ENCODE measurements at places on chromosomes 2 and 18. TPM values are rescaled to one million over a fixed set of nuclear protein-coding genes. Genes with fewer than 3 reads are reported as not detected.

Gene UGT1A3
- total RNA-seq, result not detected

Gene NR4A2
- total RNA-seq, result 2.9 TPM

Gene APLF
- 0.54 TPM for total RNA-seq

Gene RAPH1
- total RNA-seq, result 6.4 TPM

Gene ARHGAP25
- 0.19 TPM for total RNA-seq

Gene SOS1
- total RNA-seq, result 17.8 TPM

Gene SAG
- total RNA-seq, result not detected

Gene POTEF
- not detected for total RNA-seq

Gene SLC4A3
- 3.8 TPM for total RNA-seq

Gene GPC1
- 240 TPM for total RNA-seq

Gene CTNNA2
- total RNA-seq, result 0.35 TPM

Gene PMAIP1
- 15.0 TPM for total RNA-seq

Gene DSC1
- not detected for total RNA-seq

Gene PRKCE
- total RNA-seq, result 9.4 TPM

Gene ZNF514
- 7.7 TPM for total RNA-seq

Gene MROH2A
- not detected for total RNA-seq

Gene POMC
- not detected for total RNA-seq

Gene IL1F10
- total RNA-seq, result not detected

Gene ATP8B1
- 7.9 TPM for total RNA-seq

Gene ALS2
- total RNA-seq, result 10.6 TPM
